ENCODE measurements at places on chromosomes 6 and 20.

DNA sequence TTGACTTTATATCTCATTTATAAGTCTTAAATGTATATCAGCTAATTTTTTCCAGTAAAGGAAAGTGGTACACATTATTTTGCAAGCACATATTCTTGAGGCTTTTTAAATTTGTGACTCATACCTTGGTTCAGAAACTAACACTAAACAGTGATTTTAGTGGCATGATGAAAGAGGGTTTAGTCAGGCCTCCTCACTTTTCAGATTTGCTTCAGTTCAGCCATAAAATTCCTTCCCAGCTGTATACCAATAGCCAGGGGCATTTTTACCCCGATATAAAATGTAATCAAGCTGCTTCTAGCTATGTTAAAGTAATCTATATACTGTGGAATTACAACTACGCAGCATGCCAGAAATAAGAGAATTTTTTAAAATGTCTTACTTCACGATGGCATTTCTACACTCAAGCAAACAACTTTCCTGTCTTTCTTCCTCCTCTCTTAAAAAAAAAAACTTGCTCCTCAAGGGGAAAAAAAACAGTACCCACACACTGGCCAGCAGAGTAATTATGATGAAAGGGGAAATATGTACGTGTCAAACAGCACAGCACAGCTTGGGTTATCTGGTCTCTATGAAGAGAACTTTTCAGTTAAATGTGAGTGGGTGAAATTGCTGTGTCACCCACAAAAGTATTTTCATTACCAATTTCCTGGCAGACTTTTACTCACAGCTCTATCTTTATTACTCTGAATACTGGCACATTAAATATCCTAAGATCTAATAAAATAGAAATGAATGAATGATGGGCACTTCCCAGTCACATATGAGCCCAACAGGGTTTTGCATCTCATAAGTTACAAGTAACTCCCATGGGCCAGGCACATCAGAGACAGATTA is 244.8 kb upstream of the TENT5A start:
- DNase-seq, result no peak

DNA sequence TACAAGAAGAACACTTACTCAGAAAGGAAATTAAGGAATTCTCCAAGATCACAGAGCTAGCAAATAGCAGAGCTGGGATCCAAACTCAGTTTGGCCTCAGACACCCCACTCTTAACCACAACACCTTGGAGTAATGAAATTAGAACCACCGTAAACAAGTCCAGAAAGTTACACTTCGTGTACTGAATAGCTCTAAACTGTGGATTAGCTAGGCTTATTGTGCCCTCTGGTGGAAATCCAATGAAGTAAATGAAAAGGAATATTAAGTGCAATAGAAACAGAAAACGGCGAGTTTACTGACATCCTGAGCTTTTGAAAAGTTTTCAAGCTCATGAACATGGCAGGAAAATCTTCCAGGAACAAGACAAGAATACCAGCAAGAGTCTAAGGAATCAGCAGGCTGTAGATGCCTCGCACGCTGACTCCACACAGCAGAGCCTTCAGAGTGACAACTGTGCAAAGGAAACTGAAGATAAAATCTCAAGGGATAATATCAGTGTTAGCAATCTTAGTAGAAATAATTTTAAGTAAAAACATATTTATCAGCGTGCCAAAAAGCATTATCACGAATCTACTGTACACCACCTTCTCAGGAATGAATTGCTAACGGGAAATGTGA is 34.6 kb downstream of the FBXO5 start:
- no peak for DNase-seq

GRCh38 chr6:85364344-85364743 is 85.5 kb upstream of the NT5E start:
- peak; percentile 2 for DNase-seq

DNA sequence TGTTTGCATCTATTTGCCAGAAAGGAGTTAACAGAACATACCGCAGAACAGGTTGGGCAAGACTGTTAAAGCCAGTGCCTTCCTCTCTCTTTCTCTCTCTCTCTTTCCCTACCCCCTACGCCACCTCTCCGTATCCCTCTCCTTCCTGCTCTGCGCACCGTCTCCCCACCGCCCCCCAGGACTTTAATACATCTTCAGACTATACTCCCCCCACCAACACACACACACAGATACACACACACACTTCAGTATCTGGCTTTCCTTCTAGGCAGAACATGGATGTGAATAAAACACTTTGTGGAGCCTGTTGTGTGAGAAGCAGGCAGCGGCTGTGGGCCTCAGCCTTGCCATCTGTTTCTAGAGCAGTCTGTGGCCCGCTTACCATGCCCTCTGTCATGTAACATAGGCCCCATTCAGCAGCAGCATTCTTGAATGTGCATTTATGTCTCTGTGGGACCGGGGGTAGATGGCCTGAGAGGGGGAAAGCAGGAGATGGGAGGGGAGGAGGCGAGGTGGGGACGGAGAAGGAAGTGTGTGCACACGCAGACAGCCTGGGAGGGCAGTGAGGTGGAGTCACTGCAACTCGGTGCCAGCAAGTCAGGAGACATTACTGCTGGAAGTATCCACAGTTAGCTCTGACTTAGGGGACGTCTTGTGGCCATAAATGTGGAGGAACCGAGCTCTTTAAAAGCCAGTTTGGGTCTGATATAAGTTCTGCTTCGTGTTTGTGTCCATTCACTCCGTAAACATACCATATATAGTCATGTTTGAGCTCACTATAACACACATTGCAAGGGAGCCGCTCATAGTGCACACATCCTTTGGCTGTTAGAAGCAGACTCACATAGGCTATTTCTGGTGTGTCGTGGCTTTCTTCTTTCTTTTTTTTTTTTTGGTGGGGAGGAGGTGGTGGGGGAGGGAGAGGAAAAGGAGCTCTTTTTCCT is 38.4 kb downstream of the RREB1 start:
- DNase-seq, result no peak

GRCh38 chr20:62080249-62080990 is 14.7 kb upstream of the TAF4 start:
- no peak for DNase-seq

DNA sequence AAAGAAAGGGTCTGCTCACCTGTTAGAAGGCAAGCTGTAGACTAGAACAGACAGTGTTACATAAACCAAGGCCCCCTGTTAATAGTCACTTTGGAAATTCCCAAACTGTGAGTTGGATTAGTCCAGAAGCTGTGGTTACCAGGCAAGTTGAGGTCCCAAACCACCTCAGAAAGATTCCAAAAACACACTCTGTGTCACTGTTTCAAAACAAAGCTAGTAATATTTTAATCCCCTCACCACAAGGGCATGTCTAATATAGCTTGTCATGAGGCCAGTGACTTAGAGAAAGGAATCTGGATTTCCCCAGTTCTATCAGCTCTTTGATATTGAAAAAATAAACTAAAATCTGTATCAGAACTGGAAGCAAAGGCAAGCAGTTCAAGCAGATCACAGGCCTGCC is 244.6 kb downstream of the HAO1 start:
- no peak for DNase-seq

GRCh38 chr6:47481806-47482205 is 4.2 kb downstream of the CD2AP start:
- no peak for DNase-seq

DNA sequence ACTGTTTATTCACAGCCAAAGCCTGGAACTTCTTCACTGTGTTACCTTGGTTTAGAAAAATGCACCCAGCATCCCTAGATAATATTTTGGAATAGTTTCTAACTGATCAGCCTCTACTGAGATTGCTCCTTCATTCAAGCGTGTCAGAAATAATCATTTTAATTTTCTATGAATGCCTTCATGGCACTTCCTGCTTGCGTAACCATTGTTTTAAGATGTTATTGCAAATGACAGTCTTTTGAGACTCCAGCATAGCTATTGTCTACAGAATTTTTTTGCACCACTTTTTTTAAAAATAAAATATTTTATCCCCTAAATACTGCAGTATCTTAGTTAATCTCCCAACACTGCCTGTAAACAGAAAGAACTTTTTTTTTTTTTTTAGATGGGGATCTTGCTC is 213.1 kb downstream of the PHACTR1 start:
- no peak for DNase-seq

- DNase-seq, result no peak
Observed at GRCh38 chr6:1310628-1311399, 1.1 kb upstream of the FOXQ1 start.

DNA sequence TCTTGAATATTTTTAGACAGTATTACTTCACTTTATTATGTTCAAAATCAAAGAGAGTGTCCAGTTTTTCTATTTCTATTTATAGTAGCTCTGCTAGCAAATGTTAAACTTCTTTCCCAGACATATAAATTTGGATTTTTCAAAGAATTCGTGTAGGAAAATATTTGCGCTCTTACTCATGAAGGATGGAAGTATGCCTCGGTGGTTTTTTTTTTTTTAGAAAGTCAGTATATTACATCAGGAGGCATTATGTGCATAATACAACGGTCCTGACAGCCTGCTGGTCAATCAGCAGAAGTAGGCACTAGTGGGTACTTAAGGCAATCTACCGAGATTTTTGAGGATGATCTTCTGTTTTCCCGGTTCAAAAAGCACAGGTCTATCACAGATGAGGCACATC is 249.3 kb downstream of the TBX18 start:
- no peak for DNase-seq

- no peak for DNase-seq
Observed at GRCh38 chr6:54185885-54186284, 74.6 kb downstream of the MLIP start.

DNA sequence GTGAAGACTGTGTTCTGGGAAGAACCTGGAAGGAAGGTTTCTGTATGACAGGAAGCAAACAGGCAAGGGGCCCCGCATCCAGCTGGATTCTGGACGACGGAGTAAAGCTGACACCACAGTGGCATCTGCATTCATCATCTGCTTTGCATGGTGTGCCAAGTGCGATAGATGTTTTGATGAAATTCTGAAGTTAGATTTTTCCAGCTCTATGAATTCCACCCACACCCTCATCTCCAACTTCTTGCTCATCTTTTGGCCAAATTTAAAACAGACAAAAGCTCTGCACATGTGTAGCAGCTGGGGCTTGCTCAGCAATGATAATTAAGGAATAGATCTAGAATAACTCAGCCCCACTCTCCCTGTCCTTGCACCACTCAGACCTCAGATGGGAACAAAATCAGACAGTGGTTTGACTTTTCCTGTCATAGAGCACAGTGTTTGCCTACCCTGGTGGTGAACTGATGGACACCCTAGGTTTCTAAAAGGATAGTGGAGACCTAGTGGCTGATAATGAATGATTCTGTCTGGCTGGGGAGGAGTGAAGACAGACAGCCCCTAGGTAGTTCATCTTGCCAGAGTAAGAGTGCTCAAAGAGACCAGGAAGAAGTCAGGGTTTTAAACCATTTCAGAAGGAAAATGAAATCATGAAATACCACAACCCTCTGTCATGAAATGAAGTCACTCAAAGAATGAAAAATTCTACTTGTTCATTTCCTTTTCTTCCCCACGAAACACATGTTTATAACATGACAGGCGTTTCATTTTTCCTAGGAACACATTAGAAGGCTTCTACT is 85.8 kb downstream of the BCAS1 start:
- DNase-seq, result no peak

DNA sequence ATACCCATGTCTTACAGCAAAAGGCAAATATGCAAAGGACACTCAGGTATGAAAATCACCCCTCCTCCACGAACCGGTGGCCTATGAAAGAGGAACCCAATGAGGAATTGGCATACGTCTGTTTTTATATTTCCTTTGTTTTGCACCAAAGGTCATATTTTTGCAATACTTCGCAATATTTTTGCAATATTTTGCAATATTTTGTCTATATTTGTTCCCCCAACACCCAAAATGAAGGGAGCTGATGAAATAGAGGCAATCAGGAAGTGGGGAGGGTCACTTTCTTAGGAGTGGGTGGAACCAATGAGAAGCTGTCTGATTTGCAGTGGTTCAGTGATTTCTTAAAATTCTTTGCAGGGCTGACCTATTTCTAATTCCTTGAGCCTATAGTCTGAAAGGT is 296.8 kb upstream of the TSHZ2 start:
- no peak for DNase-seq

GRCh38 chr6:167827583-167828324 is 1.0 kb downstream of the AFDN start:
- DNase-seq, result peak; percentile 11

DNA sequence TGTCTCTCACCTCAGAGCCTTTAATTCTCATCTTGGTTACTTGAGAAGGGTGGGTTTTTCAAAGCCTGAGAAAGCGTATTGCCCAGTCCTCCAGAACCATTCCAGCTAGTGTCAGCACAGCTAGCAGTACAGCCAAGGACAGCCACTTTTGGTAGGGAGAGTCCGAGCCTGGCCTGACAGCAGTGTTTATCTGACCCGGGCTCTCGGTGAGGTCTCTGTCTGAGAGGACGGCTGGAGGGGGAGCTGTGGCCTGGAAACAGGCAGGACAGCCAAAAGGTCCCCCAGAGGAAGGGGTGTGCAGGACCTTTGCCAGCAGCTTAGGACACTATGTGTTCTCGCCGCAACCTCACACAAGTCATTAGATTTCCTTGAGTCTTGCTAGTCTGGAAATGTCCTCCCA is 38.8 kb downstream of the LYRM2 start:
- DNase-seq, result no peak

DNA sequence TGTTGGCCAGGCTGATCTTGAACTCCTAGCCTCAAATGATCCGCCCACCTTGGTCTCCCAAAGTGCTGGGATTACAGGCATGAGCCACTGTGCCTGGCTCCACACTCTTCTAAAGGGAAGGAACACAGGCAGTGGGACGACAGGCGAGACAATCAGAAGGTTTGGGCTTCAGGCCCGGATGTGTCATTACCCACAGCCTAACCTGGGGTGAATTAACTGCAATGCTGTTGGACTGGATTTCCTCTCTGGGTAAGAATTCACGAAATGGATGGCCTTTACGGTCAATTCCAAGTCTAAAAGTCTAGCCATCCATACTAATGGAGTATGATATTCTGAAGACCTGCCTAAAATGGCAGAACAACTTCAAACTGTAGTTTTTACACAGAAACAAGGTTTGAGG is 83.7 kb upstream of the CCDC28A start:
- no peak for DNase-seq

DNA sequence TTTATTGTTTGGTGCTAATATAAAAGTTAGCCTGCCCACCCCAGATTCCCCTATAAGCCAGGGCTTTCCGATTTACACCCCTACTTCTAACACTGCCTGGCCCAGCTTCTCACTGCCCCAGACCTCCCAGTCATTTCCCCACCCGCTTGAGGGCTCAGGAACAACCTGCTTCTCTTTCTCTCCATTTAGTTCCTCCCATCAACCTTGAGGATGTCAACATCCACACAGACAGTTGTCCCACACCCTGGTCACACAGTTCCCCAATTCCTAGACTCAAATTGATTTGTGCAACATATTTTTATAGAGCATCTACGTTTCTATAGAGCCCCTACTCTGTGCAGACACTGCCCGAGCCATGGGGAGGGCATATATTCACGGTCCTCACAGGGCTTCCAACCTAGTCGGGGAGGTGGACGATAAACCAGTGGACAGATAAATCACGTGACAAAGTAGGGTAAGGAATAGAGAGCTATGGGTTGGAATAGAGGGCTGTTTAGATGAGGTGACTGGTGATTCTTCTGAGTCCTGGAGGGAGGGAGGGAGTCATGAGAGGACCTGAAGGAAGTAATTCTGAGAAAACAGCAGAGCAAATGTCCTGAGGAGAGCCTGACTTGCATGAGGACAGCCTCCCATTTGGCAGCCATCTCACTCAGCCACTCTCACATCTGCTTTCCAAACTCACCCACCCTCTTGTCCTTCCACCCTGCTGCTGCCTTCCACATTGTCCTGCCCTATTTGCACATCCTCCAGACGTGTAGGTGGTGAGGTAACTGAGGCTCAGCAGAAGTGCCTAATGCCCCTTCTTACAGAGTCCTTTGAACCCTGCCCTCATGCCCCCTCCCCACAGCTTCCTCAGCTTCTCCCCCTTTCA is 6.3 kb downstream of the GABRR2 start:
- DNase-seq, result no peak

GRCh38 chr6:75012018-75012417 is 193.8 kb downstream of the COL12A1 start:
- DNase-seq, result no peak

- DNase-seq, result no peak
Observed at GRCh38 chr20:1310506-1311190, 18.3 kb downstream of the SDCBP2 start.
